Stimulated activated CD4-positive, alpha-beta T cell treated with anti-CD3 and anti-CD28 coated beads, TNF-alpha, amount 100 ng/mL, for 1 hour (primary cell): ENCODE measurements at places on chromosomes 13 and 19.

DNA sequence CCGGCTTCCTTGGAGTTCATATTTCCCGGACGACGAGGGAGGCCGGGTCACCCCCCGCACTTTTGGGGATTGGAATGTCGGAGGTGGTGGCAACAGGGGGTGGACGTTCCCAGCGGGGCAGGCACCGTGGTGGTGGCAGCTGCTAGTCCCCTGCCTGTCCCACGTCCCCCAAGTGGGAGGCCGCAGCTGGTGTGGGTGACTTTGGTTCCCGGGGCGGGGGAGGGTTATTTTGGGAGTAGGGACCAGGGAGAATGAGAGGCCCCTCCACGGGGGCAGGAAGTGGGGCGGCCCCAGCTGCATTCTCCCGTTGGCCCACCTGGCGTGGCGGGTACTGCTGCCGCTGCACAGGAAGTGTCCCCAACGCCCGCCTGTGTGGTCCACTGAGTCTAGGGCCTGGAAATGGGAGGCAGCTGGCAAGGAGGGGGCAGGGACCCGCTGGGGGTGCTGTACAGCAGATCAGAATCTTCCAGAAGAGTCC is 11.1 kb upstream of the PLIN3 start:
- DNase-seq = no peak

DNA sequence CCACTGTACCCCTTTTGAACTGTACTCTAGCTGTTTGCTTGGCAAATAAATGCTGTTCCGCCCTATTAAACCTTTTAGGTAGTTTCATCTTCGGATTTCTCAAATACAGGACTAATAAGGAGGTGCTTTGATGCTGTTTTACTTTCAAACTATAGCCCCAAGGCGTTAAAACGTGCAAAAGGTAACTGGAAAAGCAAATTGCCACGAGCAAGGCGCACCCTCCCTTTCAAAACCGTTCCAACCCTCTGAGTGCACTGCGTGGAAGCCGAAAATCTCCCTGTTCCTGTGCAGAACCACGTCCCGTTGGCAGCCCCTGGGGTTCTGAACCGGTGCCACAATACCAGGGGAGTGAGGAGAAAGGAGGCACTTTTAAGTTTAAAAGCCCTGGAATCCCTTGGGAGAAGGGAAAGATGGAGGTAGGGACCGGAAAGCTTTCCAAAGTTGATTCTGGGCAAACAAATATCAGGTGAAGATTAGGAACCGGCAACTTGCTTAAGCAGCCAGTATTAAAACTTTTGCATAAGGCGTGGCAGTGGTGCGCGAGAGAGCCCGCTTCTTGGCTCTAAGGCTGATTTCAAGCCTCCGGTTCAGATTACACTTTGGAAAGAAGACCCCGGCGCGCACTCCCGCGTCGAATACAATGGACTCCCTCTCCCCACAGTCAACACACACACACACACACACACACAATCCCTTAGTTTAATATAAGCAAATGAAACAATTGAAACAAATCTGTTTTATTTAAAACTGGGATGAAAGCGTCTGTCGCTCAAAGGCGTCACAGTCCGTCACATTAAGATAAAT is 9.5 kb downstream of the POU4F1 start:
- DNase-seq = no peak

GRCh38 chr13:100646030-100646673 is 28.4 kb downstream of the TMTC4 start:
- no peak for DNase-seq

DNA sequence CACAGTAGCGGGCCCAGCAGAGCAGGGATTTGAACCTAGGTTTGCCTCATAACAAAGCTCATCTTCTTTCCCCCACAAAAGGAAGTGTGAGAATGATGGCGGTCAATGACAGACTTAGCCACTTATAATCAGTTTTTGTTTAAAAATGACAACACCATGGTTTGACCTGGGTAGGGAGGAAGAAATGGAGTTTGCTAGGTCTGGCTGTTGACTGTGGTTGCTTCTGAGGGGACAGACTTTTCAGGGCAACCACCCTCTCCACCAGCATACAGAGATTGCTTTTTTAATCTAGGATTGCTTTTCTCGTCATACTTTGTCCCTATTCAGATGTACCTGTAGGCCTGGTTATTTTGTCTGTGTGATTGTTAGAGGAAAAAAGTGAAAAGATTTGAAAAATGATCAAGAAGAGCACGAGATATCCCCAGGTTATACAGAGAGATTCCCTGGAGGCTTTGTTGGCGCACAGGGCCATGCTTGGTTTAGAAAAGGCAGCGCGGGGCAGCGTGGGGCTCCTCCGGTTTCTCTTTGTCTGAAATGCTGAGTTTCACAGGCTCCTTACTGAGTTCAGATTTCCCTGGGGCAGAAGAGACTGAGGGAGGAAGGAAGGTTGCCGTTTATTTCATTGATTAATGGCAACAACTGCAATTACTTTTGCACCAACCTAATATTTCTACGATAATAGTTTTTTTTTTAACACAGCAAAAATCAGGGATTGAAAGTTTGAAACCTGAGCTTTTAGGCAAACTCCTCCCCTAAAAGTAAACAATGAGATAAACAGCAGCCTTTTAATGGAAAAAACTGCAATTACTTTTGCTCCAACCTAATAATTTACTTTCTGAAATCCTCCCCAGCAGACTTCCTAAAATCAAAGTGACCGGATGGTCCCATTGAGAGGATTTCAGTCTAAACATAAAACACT is 97.0 kb upstream of the RNF113B start:
- DNase-seq = no peak

- no peak for DNase-seq
Measured at GRCh38 chr19:1082928-1083816, 12.0 kb downstream of the POLR2E start.

GRCh38 chr13:114310956-114311355 is 3.3 kb upstream of the CHAMP1 start:
- no peak for DNase-seq
